Cardiac fibroblast (primary cell): ENCODE measurements at places on chromosomes 4 and X.

DNA sequence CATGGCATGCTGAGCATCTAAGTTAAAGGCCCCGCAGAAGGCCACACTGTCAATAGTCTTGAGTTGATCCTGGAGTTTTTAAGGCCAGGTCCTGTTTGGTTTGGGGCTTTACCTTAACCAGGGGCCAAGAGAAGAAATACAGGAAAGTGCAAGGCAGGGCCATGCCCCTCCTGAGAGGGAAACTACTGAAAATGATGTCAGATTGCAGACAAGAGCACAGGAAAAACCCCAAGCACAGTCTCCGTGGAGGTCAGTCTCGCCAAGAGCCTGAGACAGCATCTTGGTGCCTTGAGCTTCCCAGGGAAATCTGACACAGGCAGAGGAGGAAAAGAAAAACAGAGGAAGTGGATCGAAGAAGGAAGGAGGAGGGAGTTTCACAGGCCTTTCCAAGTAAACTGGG lies 32.2 kb upstream of the GATB start:
- DNase-seq, result no peak

GRCh38 chrX:132615391-132616131 lies 126.7 kb upstream of the MBNL3 start:
- peak; percentile 51 for DNase-seq

GRCh38 chr4:109959195-109959594 lies 46.5 kb downstream of the EGF start:
- DNase-seq, result no peak

- DNase-seq, result no peak
Observed at GRCh38 chrX:39017716-39018115, 216.5 kb downstream of the MID1IP1 start.

DNA sequence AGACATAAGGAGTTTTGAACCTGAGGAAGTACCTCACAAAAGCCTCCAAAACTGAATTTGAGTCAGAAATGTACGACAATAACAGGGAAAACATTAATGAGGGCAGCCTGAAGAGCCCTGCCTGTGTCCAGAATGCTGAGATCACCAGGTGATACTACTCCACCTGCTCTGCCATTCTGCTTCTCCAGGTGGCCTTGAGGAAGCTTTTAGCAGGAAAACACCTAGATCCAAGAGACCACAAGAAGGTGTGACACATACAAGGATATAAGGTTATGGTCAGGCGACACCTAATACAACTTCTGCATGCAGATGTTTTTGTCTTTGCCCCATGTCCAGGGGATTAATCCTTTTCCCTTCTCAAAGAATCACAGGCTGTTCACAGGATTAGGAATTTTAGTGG lies 15.3 kb downstream of the SOWAHB start:
- no peak for DNase-seq

DNA sequence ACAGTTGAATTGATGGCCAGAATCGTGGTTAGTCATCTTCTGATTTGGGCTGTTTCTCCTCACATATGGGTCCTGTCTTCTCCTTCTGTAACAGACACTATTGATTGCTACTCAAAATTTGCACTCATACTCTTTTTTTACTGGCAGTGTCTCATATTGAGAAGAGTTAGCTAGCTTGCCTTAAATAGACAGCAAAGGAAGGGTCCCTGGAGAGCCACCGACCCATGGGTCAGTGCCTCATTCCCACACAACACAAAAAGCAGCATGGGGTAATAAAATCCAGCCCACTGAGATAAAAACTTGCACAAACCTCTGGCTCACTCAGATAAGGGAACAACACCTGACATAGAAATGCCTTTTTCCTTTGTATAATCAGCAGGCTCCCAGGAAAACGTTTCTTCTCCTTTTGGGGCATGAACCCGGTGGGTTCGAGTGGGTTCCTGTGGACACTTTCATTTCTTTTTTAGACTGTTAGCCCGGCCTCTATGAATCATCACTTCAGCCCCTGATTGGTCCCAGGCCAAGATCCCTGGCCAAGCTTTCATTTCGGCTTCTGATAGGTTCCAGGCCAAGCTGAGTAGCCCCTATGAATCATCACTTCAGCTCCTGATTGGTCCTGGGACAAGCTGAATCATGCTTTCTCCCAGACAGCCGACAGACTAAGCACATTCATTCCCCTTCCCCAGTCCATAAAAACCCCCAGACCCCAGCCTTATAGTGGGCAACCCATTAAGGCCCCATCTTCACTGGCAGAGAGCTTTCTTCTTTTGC lies 408.1 kb downstream of the DCAF12L2 start:
- DNase-seq, result peak; percentile 44

- DNase-seq, result peak; percentile 57
Observed at GRCh38 chr4:21795091-21795490, 153.5 kb downstream of the KCNIP4 start.

DNA sequence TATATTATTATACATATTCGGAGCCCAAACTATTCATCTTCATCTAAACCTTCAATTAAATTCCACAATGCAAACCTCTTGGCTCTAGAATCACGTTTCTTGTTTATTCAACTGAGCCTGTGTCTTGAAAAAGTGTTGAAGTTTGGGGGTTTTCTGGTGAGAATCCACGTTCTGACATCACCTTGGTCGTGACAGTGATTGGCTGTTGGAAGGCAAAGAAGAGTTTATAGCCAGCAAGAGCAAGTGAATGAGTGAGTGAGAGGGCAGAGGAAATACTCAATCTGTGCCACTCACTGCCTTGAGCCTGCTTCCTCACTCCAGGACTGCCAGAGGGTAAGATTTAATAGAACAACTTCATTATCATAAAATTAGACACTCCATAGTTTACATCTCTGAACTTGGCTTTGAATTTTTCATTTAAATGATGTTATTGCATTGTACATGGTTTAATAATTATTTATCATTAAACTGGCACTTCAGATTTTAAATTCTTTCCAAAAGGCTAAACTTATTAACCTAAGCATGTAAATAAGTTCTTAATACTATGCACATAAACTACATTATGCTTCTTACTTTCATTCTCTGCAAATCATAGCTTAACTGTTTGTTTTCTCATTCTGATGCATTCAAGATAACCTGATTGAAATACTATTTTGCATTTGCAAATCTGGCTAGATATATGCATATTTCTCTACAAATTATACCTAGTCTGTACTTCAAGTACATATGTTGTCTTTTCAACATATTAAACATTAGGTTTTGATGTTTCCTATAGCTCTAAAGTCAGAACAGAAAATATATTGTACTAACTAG lies at the start of gene IBSP:
TSS of gene IBSP (plus strand) at position 254 of the 813 bp plus-strand sequence. CDS start 2,808 bp downstream, outside the sequence.
- DNase-seq, result no peak

DNA sequence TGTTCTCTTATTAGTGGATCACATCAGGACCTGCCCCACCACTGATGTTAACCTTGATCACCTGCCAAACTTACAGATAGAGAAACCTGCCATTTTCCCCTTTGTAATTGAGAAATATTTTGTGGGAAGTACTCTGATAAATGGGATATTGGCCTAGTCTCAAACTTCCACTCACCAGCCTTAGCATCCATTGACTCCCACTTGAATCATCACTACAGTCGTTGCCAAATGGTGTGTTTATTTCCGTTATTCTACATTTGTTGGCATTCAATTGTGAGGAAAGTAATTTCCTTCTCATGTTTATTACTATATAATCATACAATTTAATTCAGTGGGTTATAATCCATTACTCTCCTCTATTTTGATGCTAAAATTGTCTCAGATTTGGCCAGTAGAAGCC lies 156.4 kb upstream of the CXCL13 start:
- peak; percentile 14 for DNase-seq

- no peak for DNase-seq
Observed at GRCh38 chr4:144384408-144384807, 243.9 kb upstream of the GYPA start.

DNA sequence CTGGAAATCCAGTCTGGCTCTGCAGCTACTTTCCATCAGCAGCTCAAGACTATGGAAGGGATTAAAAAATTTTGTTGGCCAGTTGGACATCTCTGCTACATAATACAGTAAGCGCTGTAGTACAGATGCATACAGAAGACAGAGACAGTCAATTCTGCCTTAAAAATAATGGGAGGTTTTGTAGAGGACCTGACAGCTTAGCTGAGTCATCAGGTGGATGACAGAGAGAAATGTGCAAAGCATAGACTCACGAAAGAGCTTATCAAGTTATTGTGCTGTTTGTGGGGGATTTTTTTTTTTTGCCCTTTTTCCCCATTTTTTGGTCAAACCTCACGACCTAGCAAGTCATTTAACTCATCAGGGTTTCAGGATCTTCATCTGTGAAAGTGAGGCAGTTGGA lies 149.0 kb upstream of the SCML1 start:
- DNase-seq, result no peak
